ENCODE measurements at places on chromosomes 13 and 19.
A peak's percentile ranks its signal among the peaks of the same experiment; 100 is the strongest.

- DNase-seq: no peak
Observed at GRCh38 chr19:18804139-18804601, 13.1 kb upstream of the COMP start.

DNA sequence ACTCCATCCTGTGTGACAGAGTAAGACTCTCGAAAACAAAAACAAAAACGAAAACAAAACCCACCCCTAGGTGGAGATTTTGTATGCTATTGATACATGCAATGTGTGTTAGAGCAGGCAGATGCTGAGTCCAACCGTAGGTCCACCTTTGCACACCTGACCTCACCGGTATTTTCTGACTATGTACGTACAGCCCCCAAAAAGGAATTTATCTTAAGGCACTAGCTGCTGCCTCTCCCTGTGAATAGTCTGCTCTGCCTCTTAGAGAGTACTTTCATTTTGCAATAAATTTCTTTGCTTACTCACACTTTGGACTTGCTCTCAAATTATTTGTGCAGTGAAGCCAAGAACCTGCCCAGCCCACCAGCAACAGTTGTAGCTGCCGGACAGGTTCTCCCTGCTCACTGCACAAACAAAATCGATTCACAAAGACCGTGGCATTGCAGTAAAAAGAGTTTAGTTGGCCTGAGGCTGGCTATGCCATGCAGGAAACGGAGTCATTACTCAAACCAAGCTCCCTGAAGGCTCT is 8.2 kb upstream of the ZNF77 start:
- DNase-seq: no peak

GRCh38 chr19:16472992-16473391 is 1.2 kb upstream of the EPS15L1 start:
- DNase-seq: no peak

DNA sequence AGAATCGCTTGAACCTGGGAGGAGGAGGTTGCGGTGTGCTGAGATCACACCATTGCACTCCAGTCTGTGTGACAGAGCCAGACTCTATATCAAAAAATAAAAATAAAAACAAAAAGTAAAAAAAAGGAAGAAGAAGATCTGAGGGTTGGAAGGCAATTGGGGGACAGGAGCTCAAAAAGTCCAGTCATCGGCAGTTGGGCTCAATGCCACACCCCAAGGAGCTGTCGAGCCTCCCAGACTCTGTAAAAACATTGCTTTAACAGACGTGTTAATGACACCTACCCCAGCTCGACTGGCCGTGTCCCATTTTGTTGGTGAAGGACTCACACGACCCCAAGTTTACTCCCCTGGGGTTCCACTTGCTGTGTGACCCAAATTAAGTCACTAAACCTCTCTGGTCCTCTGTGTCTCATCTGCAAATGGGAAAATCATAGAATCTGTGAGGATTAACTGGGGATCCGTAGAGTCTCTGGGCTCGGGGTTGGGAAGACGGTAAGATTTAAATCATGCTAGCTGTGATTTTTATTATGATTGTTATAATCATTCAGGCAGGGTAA is 7.0 kb downstream of the GNA15 start:
- DNase-seq: no peak

DNA sequence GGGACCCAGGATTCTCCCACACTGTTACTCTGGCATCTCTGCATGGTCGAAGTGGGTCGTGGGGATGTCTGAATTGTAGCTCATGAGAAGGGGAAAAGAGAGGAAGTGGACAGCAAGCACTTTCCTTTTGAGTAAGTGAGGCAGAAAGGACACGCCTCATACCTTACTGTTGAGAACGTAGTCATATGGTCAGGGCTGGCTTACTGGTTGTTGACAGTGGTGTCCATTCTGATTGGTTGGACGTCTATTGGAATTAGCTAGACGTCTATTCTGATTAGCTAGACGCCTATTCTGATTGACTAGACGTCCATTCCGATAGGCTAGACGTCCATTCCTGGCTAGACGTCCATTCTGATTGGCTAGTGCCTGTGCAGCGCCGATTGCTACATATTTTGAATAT is 12.4 kb downstream of the GRIN2D start:
- DNase-seq: no peak

DNA sequence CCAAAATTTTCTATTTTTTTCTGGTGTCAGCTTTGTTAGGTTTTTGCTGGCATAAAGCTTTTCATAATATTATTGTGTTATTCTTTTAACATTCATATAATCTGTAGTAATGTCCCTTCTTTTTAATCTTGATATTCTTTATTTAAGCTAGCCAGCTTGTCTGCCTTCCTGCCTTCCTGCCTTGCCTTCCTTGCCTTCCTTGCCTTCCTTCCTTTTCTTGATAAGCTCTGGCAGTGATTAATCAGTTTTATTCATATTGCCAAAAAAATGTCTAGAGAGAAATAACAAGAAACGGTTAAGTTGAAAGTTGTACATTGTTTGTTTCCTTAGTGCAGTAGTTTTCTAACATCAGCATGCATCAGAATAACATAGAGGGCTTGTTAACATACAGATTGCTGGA is 257.5 kb downstream of the MAB21L1 start:
- no peak for DNase-seq

GRCh38 chr19:50833117-50833801 is at the start of gene KLK15:
KLK15 (minus strand) TSS chr19:50833574; CDS start chr19:50831492, 2,082 bp downstream.
- no peak for DNase-seq

GRCh38 chr19:5711713-5712161 is 8.2 kb downstream of the LONP1 start:
- DNase-seq: no peak

GRCh38 chr13:40812102-40812501 is 22.7 kb downstream of the SLC25A15 start:
- no peak for DNase-seq

DNA sequence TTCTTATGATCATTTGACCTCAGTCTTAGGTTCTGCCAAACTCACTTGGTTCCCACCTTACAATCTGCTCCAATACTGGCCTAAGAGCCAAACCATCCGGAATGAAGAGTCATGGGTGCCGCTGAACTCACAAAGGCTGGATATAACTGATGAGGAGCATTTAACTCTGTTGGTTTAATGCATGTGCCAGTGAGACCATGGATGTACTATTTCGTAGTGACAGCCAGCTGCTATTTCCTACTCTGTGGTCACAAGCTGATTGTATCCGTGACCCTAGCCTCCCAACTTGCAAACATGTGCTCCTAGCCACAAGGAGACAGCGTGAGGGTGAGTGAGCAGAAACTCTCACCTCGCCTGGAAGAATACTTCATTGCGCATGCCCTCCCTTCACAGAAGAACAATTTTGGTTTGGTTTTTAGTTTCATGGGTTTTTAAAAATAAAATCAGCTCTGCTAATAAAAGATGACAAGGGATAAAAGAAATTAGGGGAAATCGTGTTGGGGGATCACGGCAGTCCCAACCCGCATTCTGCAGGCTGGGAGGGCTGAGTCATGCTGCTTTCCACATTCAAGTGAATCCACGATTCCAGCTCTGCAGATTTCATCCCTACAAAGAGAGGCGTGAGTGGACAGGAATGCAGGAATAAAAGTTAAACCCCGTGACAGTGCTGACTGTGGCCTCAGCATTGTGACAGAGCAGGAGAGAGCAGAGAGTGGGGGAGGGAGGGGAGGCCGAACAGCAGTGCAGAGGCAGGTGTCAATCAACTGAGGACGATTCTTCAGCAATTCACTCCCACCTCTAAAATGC is 66.8 kb upstream of the RAP2A start:
- no peak for DNase-seq

GRCh38 chr13:26482451-26483197 is 74.9 kb upstream of the WASF3 start:
- DNase-seq: peak; percentile 24

GRCh38 chr13:107576430-107576829 is 638.9 kb downstream of the LIG4 start:
- no peak for DNase-seq

- no peak for DNase-seq
Observed at GRCh38 chr13:30017880-30018279, 167.5 kb upstream of the UBL3 start.

- DNase-seq: no peak
Observed at GRCh38 chr13:34360702-34361101, 542.8 kb downstream of the RFC3 start.

DNA sequence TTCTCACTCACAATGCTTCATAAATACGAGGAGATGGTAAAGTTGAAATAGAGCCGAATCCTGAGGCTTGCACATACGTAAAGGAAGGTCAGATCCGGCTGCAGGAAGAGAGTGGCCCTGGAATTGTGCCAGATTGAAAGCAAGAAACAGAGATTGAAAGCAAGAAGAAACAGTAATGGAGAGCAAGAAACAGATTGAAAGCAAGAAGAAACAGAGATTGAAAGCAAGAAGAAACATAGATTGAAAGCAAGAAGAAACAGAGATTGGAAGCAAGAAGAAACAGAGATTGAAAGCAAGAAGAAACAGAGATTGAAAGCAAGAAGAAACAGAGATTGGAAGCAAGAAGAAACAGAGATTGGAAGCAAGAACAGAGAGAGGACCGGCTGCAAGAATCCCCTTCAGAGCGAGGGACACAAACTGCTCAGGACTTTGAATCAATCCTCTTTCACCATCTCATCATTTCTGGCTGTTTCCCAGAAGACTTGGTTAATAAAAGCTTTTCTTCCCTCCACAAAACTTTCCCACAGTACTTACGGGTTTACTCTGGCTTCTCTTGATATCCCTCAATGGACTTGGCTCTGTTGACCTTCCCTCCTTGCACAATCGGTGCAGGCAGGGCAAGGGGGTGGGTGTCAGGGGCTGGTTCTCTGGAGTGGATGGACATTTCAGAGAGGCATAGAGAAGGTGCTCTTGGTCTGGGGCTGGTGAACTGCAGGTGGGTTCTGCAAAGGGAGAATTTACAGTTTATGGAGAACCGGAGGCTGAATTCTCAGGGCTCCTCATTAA is 25.5 kb downstream of the OR7A5 start:
- DNase-seq: no peak

GRCh38 chr13:102132777-102133295 is 269.0 kb downstream of the FGF14 start:
- DNase-seq: no peak

DNA sequence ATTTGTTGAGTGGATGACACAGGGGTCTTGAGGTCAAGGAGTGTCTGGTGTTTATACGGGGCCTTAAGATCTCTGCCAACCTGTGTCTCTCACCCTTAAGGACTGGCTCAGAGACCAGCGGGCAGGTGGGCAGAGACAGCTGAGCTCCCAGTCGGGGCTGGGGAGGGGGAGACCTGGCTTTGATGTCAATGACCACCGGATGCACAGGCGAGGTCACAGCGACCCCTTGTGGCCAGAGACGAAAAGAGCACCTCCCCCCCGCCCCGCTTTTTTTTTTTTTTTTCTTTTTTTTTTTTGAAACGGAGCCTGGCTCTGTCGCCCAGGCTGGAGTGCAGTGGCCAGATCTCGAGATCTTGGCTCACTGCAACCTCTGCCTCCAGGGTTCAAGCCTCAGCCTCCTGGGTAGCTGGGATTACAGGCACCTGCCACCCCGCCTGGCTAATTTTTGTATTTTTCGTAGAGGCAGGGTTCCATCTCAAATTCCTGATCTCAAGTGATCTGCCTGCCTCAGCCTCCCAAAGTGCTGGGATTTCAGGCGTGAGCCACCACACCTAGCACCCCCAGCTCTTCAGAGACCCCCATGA is 12.1 kb upstream of the KLK14 start:
- no peak for DNase-seq

DNA sequence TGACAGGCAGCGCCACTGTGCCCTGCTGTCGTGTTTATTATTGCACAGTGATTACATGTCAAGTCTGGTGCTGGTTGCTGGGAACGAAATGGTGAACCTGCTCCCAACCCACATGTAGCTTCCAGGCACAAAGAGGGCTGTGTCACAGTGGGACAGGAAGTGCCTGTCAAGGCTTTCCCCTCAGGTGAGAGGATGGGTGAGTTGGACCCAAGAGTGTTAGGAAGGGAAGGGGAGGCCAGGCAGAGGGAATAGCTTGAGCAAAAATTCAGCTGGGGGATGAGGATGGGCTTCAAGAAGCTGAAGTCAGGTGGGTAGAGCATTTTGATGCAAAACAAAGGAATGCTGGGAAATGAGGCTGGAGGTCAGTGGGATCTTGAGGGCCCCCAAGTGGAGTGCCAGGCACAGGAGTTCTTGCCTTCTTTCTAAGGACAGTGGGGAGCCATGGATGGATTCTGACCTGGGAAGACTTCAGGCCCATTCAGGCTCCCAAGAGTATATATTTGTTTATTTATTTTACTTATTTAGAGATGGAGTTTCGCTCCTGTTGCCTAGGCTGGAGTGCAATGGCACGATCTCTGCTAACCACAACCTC is 8.5 kb upstream of the QTRT1 start:
- DNase-seq: no peak

- no peak for DNase-seq
Observed at GRCh38 chr19:12720851-12721655, 2.7 kb downstream of the TNPO2 start.

GRCh38 chr13:106350208-106350607 is 185.3 kb downstream of the EFNB2 start:
- no peak for DNase-seq

- no peak for DNase-seq
Observed at GRCh38 chr13:87497426-87497825, 173.7 kb upstream of the SLITRK5 start.

GRCh38 chr19:16861011-16861410 is 27.8 kb upstream of the F2RL3 start:
- no peak for DNase-seq

DNA sequence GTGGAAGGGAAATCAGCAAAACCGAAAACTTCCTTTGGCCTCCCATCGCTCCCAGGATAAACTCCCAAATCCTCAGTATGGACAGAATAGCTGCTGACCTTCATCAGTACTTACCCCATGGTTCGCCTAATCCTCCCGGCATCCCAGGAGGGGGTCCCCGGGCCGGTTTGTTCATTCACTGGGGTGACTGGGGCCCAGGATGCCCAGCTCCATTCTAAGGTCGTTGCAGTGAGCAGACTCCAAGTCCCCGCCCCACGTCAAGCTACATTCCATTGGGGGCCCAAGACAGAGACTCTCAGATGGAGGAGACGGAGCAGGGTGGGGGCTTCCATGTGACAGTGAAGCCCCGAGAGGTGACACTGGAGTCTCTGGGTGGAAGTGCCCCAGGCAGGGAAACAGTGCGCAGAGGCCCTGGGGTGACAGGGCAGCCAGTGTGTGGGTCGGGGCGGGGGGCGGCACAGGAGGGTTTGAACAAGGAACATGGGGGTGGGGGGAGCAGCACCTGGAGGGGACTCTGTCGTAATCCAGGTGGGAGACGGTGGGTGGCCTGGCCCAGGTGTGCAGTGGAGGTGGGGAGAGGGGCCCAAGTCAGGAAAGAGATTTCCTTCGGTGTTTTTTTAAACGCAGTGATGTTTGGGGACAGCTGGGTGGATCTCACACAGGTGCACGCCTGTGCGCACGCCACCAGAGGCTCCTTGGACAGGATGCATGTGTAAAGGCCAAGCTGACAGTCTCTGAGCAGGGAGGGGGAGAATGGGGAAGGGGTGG is 5.1 kb downstream of the SSBP4 start:
- DNase-seq: no peak

- peak; percentile 60 for DNase-seq
Observed at GRCh38 chr19:4327252-4327876, 11.3 kb downstream of the STAP2 start.

DNA sequence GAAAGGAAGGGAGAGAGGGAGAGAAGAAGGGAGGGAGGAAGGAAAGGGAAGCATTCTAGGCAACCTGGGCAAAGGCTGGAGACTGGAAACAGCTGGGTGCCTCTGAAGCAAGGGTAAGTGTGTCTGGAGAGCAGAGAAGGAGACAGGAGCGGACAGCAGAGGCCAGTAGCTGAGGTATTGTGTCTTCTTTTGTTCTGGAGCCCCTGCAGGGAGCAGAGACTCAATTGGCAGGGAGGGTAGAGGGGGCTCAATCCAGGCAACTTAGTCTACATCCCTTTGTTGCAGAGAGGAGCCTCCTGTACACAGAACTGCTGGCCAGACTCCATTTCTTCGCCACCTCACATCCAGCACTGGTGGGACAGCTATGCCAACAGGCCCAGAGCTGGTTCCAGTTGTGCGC is 53.2 kb downstream of the NWD1 start:
- no peak for DNase-seq
